Activated CD8-positive, alpha-beta memory T cell treated with anti-CD3 and anti-CD28 coated beads, Interleukin-2, amount 50 U/mL, for 4 hours (primary cell): ENCODE measurements at places on chromosomes 13 and 19.

DNA sequence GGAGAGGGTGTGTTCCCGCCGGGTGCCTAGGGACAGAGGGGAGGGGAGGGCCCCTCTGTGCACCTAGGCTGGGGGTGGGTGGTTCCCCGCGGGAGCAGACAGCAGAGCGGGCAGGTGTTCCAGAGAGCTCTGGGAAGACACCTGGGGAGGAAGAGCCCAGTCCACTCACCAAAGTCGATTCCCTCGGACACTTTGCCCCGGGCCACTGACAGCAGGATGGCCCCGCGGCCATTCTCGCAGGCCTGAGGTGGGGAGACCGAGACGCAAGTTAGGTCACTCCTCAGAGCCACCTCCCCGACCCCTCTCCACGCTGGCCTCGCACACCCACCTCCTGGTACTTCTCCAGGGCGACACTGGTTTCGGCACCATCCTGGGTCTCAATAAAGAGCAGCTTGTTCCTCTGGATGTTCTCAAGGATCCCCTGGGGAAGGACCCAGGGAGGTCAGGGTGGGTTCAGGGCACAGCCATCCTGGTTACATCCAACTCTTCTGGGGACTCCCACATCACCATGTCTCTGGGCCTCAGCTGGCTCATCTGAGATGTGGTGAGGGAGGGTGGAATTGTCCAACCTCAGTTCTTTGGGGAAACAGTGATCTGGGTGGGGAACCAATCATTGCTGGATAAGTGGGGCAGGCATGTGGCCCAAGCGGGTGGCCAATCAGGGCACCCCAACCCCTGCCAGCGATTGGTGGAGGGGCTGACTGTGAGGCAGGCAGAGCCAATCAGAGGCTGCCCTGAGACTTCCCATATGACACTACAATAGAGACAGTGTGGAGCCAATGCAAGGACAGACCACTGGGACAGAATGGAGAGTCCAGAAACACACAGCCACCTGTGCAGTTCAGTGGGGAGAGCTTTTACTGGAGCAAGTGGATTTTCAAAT lies 12.6 kb downstream of the KLC3 start:
- DNase-seq, result no peak

DNA sequence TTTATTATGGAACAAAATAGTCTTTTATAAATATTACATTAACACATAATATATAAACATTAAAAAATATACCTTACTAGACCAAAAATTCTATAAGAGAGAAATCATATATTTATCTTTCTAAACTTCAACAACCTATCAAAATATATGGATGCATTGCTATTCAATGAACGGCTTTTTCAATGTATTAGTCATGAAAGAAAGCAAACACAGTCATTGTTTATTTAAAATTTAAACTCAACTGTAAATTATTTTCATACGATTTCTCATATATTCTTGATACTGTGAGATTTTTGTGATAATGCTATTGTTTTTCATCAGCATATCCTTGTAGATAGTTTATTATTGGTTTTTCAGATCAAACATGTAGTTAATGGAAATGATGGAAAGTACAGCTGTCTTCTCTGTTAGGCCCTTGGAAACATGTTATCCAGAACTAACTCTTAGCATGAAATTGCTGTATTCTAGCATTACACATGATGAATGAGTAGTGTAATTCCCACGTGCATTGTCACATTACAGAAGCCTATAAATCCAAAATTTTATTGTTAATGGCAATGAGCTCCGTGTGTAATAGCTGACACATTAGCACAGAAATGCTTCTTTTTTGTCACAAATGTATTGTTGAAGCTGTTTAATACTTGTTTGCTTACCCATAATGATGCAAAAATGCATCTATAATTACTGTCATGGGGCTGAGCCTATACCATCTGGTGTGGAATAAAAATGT lies 1639.9 kb downstream of the SLITRK5 start:
- no peak for DNase-seq

- DNase-seq, result no peak
These were observed 249.2 kb downstream of the DIAPH3 start for GRCh38 chr13:59914556-59914955.

DNA sequence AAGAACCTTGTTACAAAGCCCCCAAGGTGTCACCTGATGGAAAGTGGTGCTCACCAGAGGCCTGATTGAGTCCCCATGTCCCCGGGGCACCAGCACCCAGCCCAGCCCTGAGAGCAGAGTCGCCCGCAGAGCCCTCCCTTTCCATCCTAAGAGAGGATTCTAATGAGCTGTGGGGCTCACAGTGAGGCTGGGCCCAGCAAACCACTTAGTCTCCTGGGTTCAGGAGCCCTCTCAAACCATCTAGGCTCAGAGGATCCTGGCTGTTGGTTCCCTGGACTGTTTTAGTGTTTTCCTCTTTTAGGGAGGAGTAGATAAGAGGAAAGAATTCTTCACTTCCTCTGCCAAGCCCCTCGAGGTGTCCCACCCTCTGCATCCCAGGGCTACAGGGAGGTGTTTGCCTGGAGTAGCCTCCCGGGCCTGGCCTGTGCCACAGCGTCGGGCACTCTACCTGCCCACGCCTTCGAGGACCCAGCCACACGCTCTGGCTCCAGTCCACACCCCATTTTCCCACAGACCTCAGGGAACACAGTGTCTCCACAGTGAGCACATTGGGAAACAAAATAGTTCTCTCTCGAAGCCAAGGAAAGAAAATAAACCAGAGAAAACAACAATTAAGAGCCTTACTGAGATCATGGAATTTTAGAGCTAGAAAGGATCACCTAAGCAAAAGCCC lies 34.4 kb downstream of the DHRS12 start:
- DNase-seq, result no peak

GRCh38 chr19:2148482-2149135 lies 2.8 kb downstream of the AP3D1 start:
- DNase-seq, result no peak

- no peak for DNase-seq
These were observed 357 bp upstream of the COG6 start for GRCh38 chr13:39655041-39655568.

DNA sequence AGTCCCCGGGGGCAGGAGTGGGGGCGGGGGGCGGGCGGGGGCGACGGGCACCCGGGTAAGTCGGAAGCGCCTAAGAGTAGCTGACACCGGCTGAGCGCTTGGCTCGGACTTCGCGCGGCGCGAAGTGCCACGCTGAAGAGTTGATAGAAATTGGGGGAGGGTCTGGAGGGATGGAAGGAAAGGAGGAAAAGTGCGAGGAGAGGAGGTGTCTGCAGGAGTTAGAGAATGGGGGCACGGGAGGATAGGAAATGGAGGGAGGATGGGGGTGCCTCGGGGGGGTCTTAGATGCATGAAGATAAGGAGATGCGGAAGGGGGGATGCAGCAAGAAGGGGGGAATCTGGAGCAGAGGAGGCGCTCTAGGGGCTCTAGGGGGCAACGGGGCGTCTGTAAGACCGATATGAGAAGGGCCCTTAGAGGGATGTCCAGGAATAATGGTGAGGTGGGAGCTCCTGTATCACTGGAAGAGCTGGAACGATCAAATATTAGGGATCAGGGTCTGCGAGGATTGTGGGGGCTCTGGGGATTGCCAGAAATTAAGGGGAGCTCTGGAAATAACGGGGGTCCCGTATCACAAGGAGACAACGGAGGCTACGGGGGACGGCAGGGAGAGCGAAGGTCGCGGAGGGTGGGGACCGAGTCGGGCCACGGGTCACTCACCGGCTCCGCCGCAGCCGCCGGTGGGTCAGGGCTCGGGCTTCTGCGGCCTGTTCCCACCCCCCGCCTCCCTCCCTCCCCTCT lies at the start of gene MYPOP:
Gene MYPOP (minus strand): TSS at position 702 of the 739 bp plus-strand sequence. CDS start 840 bp downstream, outside the sequence.
- no peak for DNase-seq

- peak; percentile 39 for DNase-seq
These were observed 6.4 kb upstream of the PROZ start for GRCh38 chr13:113151745-113152690.

GRCh38 chr13:110263888-110264287 lies 43.1 kb downstream of the COL4A1 start:
- no peak for DNase-seq

DNA sequence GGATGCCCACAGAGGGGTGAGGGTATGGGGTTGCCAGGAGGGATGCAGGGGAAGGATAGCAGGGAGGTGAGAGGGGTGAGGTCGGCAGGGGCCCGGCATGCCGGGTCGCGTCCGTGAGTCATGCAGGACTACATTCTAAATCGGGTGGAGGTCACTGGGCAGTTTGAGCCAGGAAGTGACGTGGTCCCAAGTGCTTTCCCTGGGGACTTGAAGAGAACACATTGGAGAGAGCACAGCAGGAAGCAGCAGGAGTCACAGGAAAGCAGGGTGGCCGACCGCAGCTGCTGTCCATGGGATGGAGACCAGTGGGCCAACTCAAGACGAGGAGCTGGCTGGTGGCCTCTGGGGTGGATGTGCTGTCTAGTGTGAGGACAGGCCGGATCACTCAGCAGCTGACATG lies 92.0 kb upstream of the WASF3 start:
- DNase-seq, result no peak

DNA sequence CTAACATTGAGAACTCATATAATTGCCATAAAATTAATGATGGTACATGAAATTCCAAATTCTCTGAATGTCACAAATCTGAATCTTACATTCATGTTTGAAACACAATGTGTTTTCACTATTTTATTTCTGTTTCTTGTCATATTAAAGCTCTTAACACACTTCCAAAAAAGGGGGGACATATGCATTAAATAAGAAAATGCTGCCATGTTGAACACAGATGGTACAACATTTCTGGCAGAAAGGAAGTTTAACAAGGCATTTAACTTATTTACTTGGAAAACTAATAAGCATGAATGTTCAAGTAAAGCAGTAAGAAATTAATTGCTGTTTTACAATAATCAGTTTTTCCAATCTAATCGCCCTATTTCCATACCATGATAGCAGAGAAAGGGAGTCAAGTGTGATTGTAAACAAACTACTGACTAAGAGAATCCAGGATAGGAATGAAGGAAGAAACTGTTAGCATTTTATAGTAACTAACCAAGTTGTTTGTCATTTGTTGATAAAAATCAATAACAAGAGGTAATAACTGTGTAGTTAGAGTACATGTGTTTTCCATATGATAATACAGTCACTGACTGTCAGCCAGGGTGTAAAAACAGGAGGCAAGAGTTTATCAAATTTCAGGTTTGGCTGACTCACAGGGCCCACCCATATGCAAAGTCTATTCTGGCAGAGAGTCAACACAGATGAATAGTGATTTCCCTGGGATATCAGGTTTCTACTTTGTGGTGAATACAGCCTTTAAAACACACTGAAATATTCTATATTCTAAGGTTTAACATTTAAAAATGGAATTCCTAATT lies 5.7 kb upstream of the FOXO1 start:
- DNase-seq, result no peak

GRCh38 chr13:39353988-39354387 lies 249.0 kb downstream of the LHFPL6 start:
- no peak for DNase-seq

DNA sequence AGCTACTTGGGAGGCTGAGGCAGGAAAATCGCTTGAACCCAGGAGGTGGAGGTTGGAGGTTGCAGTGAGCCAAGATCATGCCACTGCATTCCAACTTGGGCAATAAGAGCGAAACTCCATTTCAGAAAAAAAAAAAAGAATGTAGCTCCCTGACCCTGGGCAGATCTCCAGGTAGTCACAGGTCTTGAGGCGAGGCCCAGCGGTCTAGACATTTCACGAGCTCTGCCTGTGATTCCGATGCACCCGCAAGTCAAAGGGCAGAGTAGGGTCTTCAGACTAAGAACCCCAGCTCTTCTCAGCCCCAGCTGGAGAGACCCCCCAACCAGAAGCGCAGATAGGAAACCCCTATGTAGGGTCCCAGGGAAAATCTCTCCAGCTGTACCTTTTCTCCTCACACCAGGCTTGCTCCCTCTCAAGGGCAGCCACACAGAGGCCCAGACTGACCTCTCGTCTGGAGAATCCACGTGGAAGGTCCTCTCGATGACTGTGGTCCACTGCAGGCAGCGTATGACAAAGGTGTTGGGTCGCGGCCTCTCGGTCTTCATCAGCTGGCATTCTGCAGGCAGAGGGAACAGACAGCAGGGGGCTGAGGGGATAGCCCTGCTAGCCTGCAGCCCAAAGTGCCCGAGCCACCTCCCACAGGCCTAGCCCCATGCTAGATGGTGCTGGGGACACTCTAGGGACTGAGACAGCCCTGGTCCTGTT lies 28.4 kb upstream of the CCNP start:
- DNase-seq, result no peak

DNA sequence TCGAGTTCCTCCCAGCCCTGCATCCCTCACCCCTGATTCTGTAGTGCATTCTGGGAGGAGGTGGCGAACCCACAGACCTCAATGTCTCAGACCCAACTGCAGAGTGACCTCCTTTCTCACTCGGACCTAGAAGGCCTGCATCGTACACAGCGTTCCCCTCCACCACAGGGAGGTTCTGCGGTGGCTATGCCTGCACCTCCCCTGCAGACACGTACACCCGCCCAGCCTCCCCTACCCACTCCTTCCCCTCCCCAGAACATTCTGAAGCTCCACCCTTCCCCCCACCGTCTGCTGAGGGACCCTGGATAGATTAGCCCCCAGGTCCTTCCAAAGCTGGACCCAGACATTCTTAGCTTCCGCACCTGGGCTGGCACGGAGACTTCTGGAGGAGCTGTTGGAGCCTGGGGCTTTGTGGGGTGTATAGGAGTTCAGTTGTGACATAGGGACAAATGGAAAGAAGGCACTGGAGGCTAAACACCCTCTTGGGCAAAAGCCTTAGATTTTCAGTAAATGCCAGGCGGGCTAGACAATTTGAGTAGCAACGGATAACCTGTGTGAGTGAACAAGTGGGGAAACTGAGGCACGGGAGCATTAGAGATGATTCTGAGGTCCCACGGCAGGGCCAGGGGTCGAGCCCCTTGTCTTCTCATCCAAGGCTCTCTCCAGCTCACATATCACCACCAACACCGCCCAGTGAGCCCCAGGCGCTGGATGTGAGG lies 420 bp upstream of the FSD1 start:
- DNase-seq, result no peak

- no peak for DNase-seq
These were observed 30.6 kb downstream of the FGF9 start for GRCh38 chr13:21701460-21701859.

- no peak for DNase-seq
These were observed 469.9 kb downstream of the COG6 start for GRCh38 chr13:40125336-40125735.

GRCh38 chr13:25116044-25116443 lies 20.1 kb downstream of the PABPC3 start:
- no peak for DNase-seq

GRCh38 chr13:56586976-56587375 lies 553.7 kb upstream of the PRR20A start:
- no peak for DNase-seq

GRCh38 chr13:52169839-52170238 lies 10.4 kb upstream of the NEK3 start:
- no peak for DNase-seq
